ENCODE measurements at places on chromosomes 7 and 10.

GRCh38 chr7:5218564-5219360 lies 28.7 kb downstream of the WIPI2 start:
- no peak for DNase-seq

DNA sequence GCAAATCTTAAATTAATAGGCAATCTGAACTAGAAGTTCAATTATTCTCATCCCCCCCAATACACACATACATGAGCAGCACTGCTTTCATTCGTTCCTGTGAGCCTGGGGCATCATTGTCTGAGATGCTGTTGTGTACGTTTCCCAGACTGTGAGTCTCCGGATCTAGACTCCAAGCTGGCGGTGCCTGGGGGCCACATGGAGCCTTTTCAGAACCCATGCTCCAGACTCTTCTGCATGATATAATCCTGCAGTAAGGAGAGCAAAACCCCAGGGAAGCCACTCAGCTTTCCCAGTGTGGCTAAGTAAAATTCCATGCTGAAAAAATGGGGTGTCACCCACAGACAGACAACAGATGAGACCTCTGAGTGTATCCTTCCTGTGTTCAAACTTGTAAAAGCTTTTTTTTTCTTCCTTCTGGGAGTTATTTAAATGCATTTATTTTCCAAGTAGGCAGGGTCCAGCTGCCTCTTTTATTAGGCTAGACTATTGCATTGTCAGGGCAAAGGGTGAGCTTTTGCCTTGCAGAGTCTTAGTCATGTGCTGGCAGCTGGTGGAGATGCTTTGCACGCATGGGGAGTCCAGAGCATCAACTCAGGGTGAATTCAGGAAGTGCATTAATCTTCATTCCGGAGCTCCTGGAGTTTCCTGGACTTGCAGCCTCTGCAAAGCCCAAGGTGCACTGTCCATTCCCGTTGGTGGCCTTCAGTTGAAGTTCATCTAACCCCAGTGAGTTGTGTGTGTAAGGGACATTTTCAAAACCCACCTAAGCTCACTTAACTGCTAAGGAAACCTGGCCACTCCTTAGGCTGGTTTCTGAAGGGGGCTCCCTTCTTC lies 185.7 kb upstream of the ADO start:
- DNase-seq: peak; percentile 84

GRCh38 chr10:16987206-16987621 lies 142.4 kb downstream of the CUBN start:
- peak; percentile 91 for DNase-seq

- DNase-seq: no peak
These were observed 34.6 kb downstream of the KCNMA1 start for GRCh38 chr10:77602913-77603533.

DNA sequence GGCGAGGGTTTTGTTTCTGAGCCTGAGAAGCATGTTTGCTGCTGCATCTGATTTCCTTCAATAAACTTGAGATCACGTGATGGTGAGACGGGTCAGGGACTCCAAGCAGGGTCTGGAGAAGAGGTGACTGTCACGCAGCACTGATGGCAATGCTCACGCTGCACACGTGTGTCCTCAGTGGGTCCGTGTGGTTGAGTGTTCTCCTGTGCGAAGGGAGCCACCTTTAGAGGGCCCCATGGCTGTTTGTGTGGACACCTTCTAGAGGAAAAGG lies 100.4 kb downstream of the WDR37 start:
- DNase-seq: no peak

DNA sequence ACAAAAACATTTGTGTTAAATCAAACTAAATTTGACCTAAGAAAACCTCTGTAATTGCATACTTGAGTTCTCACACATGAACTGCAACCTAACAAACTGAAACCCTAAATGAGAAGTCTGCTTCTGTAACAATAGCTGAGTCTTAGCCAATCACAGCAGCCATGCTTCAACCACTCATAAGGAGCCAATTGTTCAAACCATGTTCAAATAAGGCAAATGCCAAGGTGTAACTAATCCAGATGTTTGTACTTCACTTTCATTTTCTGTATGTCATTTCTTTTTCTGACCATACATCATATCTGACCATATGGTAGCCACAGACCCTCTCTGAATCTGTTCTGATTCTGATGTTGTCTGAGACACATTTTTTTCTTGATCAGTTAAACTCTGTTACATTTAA lies 47.5 kb upstream of the ANTXRL start:
- no peak for DNase-seq

- no peak for DNase-seq
These were observed 146.1 kb downstream of the CHN2 start for GRCh38 chr7:29340696-29341095.

DNA sequence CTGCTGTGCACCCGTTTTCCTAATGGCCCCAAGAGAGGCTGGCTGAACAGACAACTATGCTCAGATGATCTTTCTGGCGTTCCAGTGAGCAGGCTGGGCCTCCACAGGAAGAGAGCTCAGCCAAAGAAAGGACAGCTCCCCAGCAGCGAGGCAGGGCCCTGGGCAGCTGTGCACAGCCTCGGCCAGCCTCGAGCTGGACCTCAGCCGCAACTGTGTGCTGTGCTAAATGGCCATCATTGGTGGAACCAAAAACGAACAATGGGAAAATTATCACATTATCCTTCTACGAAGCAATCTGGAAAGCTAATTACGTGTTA lies 97.5 kb downstream of the CTBP2 start:
- no peak for DNase-seq

- peak; percentile 48 for DNase-seq
These were observed 39.1 kb upstream of the PARD3 start for GRCh38 chr10:34854147-34854601.

- no peak for DNase-seq
These were observed 150.9 kb upstream of the FOXK1 start for GRCh38 chr7:4531236-4531635.

GRCh38 chr7:148060724-148061123 lies 529.8 kb upstream of the C7orf33 start:
- DNase-seq: no peak

- no peak for DNase-seq
These were observed 273.0 kb downstream of the GRM8 start for GRCh38 chr7:126979722-126980121.

DNA sequence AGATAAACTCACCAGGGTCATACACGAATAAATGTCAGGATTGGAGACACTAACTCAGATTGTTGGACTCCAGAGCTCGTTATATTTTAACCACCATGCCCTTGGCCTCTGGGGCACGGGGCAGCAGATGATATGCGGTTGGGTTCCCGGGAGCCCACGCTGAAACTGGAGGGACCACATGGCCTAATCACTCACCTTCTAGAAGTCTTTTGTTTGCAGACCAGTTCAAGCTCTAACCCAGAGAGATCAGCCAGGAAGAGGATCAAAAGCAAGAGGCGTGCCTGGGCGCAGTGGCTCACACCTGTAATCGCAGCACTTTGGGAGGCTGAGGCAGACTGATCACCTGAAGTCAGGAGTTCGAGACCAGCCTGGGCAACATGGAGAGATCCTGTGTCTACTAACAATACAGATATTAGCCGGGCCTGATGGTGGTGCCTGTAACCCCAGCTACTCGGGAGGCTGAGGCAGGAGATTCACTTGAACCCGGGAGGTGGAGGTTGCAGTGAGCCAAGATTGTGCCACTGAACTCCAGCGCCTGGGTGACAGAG lies 42.6 kb upstream of the ECHDC3 start:
- no peak for DNase-seq

- no peak for DNase-seq
These were observed 89.7 kb downstream of the PTPRE start for GRCh38 chr10:127996586-127996985.

DNA sequence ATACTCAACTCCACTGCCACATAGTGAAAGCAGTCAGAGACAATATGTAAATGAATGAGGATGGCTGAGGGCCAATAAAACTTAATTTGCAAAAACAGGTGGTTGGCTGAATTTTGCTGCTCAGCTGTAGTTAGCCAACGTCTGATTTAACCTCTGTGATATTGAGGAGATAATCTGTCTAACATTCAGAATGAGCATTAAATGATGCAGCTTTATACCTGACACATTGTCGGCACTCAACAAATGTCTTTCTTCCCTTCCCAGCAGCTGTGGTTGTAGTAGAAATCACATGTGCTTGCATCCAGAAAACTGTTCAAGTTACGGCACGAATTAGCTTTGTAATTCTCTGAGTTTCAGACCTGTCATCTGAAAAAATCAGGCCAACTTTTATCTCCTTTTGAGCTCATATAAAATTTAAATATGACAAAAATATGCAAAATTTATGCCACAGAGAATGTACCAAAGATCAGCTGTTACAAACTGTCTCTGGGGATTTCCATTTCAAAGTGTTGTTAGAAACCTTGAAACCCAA lies 1239.7 kb downstream of the GATA3 start:
- no peak for DNase-seq

DNA sequence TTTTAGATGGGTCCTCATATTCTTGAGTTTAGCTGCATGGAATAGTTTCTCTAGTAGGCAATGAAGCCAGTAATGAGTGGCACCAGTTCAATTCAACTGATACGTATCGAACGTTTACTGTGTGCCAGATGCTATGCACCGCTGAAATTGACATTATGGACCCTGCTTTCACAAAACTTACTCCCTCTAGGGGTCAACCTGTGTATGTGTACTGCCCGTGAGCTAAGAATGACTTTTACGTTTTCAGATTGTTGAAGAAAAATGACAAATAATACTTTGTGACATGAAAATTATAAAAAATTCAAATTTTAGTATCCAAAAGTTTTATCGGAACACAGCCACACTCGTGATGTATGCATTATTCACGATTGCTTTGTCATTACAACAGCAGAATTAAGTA lies 95.5 kb downstream of the ZMYND11 start:
- DNase-seq: peak; percentile 19

DNA sequence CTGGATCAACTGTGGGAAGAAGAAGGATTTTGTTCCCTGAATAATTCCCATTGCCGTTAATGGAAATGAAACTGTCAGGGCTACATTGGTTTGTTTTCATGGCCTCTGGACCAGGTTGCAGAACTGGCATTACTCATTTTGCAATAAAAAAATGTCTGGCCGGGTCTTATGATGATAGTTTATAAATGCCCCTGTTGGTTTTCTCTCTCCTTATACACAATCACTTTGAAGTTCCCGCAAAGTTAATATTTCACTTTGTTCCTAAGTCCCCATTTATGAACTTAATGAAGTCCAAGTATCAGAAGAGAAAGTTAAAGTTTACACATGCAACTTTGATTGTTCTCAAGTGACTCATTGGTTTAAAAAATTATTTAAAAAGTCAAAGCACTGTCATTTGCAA lies 150.7 kb upstream of the PRR15 start:
- DNase-seq: no peak

DNA sequence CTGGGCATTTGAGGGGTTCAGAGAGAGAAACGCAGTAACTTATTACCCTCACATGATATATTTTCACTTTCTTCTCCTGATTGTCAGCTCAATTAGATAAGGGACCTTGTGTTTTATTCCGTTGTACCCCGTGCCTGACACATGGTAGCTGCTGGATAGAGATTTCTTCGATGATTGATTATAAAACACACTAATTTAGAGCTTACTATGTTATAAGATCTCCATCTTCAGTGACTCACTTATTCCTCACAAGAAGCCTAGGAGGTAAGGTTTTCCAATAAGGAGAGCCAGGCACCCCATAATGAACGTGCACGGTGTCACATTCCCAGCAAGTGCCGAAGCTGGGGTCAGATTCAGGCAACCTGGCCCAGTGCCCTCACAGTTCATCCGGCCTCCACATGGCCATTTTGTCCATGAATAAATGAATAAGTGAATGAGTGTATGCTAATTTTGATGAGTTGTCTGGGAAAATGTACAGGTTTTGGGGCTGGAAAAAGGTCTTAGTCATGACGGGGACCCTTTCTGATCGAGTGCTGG lies 138.1 kb upstream of the CDCA7L start:
- DNase-seq: peak; percentile 9

DNA sequence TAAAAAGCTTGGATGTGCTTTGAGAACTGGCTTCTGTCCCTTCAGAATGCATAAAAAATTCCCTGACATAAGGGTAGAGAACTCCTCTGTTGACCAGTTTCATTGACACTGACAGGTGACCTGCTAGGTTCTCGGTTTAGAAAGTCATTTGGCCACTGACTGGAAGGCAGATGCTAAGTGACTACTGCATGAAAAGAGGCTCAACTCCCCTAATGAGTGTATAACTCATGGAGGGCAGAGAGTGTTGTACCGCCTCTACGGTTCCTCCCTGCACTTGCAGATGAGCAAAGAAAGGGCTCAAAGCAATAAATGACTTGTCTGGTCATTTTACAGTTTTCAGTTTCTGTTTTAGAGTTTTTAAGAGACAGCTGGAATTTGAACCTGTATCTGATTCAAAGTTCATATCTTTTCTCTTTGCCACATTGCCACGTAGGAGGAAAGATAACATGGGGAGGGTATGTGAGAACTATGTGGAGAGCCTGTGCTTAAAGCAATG lies 2.9 kb upstream of the FGL2 start:
- DNase-seq: no peak

DNA sequence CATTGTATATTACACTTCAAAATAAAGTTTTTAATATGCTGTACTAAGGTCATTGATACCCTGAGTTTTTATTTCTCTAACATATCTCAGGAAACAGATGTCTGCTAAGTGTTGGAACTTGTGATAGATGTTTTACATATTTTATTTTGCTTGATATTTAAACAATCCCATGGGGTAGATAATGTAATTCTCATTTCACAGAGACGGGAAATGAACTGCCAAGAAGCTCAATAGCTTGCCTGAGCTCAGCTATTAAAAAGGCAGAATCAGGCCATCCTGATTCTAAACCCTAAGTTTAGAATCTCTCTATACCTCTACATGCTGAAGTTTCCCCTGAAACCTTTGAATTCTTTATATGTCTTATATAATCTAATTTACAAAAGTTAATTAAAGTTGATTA lies 126.3 kb downstream of the LRRC18 start:
- DNase-seq: no peak

DNA sequence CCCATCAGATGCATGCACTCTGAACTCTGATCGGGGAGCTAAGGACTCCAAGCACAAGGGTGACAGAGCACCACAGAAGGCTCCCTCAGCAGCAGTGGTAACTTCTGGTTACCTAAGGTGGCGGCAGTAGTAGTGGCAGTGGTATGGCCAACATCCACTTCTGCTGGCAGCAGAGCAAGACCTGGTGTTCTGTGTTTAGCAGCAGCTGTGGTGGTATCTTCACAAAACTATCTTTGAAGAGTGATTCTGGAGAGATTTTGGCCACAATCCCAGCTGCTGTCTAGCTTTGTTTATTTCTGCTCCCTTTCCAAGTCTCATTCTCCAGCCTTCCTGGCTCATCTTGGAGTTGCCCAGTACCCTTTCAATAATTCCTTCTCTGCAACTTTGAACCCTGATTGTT lies 102.4 kb upstream of the LRGUK start:
- no peak for DNase-seq

GRCh38 chr10:122140941-122141623 lies 130.0 kb upstream of the BTBD16 start:
- DNase-seq: peak; percentile 86

- DNase-seq: no peak
These were observed 39.8 kb downstream of the RGS10 start for GRCh38 chr10:119502618-119503155.

GRCh38 chr7:83832009-83832408 lies 183.1 kb upstream of the SEMA3E start:
- DNase-seq: no peak

DNA sequence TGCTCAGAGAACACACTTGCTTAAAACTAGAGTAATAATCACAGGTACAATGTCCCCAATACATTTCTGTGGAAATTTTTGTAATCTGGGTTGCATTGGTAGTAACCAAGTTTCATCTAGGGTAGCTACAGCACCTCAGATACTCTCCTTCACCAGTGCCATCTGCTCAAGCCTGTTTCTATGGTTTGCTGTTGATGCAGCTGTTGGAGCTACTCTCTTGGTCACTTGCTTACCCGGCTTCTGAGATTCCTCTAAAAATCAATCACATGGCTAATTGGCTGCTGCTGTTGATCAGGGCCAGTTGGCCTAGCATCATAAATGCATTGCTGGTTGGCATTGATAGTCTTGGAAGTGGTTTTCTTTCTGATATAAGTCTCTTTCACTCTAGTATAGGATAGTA lies 220.8 kb downstream of the BICC1 start:
- no peak for DNase-seq

Measured in fibroblast of skin of right biceps (primary cell).